ENCODE measurements at places on chromosomes 7 and 10. TPM values are rescaled to one million over a fixed set of nuclear protein-coding genes. Genes with fewer than 3 reads are reported as not detected.

Gene NAT16
- not detected for total RNA-seq

Gene PPP1R17
- 0.09 TPM for total RNA-seq

Gene FGFBP3
- 27.6 TPM for total RNA-seq

Gene NACAD
- 0.39 TPM for total RNA-seq

Gene DOCK4
- 9.6 TPM for total RNA-seq

Gene PKD1L1
- 0.09 TPM for total RNA-seq

Gene NPC1L1
- not detected for total RNA-seq

Gene DPP6
- 0.90 TPM for total RNA-seq

Gene HOXA2
- not detected for total RNA-seq

Gene GPR141
- 2.6 TPM for total RNA-seq

Gene TEX47
- not detected for total RNA-seq

Gene FAM241B
- 2.6 TPM for total RNA-seq

Gene NXPH1
- total RNA-seq, result not detected

Gene PDLIM1
- total RNA-seq, result 4.6 TPM

All from neural progenitor cell (in vitro differentiated cells).